ENCODE measurements at places on chromosomes 13 and 19. TPM values are rescaled to one million over a fixed set of nuclear protein-coding genes. Genes with fewer than 3 reads are reported as not detected.

DNA sequence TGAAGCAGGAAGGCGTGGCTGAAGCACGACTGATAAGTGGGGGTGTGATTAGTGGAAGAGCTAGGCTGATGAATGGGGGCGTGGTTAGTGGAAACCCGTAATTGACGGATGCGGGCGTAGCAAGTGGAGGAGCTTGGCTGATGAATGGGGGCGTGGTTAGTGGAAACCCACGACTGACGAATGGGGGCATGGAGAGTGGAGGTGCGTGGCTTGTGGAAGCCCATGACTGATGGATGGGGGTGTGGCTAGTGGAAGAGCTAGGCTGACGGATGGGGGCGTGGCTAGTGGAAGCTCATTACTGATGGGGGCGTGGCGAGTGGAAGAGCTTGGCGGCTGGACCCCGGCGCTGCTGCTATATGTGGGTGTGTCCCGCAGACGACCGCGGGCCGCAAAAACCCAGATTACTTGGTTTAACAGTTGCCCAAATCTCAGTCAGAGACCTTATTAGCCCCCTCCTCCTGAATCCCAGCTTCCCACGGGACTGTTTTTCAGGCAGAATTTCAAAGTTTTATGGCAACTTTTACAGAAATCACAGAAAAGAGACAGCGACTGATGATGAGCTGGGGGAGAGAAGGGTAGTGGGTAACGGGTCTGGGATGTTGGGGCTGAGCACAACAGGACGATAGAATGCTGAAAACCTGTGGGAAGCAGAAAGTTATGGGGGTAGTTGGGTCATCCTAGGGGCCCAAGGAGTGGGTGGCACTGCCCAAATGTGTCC lies 9.0 kb upstream of the MEIS3 start:
- peak; percentile 96 for DNase-seq

DNA sequence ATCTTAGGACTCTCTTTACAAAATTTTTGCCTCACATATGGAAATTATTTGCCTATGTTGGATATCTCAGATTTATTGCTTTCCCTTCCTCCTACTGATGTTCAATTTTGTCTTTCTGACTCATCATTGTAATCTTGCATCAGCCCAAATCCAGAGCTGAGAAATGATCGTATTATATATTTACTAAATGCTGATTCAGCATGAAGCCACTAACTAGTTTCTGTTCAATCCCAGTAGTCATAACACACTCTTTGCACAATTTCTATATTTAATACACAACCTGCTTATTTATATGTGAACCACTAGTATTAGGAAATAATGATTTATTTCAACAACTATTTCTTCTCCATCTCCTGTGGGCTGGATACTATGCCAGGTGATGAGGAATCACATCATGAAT lies 161.1 kb upstream of the PCDH17 start:
- DNase-seq, result no peak

DNA sequence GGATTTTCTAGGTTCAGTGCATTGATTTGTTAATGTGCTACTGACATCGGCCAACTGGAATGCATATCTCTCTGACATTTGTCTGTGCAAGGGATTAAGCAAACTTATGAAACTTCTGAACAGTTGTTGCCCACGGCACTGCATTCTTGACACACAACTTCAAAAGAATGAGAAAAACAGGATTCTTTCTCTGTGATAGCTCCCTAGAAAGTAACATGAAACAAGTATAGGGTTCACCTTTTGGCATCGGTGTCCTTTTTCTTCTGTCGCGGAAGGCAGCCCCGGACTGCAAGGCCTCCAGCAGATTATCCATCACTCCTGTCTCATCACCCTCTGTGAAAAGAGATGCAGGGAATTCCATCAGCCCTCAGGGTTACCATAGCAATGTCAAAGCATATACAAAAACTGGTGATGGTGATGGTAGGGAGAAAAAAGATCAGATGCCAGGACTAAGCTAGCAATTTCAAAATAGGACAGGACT lies 389.2 kb downstream of the DIAPH3 start:
- DNase-seq, result peak; percentile 54

- no peak for DNase-seq
These were observed 81.3 kb downstream of the LHFPL6 start for GRCh38 chr13:39521701-39522100.

GRCh38 chr13:40781717-40782116 lies 7.7 kb upstream of the SLC25A15 start:
- DNase-seq, result no peak

DNA sequence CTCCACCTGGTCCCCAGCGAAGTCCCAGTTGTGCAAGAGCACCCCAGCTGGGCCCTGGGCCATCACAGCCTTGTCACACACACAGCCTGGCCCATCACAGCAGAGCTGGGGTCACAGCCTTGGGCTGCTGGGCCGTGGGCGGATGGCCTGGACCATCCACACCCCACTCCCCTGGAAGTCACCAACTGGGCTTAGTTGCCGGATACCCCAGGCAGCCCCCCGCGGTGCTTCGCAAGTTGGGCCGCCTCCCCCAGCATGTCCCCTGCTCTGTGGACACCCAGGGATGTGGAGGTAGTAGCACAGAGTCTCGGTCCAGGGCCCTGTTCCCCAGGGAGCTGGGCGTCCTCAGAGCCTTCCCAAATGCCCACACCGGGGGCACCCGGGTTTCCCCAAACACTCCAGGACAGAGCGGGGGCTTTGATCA lies 4.5 kb upstream of the ZNF554 start:
- no peak for DNase-seq

DNA sequence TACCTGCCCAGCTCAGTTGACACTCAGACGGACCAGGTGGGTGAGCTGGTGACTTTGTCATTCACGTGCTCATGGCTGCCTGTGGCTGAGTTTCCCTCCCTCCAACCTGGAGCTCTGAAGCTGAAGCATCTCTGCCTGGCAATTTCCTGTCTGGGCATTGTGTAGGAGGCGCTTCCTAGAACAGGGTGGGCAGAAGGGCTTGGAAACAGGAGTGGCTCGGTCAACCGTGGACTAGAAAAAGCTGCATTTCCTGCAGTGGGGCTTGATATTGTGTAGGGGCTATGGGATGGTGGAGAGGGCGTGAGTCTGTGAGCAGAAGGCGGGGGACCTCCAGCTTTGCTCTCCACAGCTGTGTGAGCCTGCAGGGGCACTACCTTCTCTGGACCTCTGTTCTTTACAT lies 278.3 kb downstream of the TEX29 start:
- DNase-seq, result no peak

DNA sequence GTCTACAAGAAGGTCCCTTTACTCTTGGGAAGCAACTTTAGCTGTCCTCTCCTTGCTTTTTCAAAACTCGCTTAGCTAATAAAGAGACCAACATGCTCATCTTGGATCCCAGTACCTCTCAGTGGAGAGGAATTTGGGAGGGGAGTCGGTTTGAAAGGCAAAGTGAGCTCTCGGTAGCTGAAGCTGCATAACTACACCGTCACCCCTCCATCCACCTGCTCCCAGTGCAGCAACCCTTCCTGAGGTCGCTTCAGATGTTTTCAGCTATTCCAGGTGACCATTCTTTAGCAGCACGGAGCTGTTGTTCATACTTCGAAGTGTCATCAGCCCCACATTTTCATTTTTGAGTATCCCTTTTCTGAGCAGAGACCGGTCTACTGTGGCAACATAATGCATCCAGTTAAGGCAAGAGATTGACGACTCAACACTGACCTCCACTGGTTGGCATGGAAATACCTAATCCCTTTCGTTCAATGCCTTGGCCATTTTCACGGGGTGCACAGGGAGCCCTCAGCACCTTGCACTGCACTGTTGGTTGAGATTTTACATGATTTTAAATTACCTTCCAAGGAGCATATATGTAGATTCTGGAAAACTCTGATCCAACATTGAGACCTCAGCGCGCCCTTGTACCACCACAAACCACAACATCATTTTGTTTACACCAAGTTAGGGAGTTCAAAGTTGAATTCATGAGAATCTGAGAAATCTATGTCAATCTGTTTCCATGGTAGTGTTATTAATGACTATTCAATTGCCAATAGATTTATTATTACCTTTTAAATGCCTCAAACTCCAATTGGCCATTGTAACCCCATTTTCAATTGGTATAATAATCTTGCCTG lies 42.2 kb downstream of the DLEU7 start:
- DNase-seq, result peak; percentile 58

- DNase-seq, result no peak
These were observed 149.7 kb downstream of the KATNAL1 start for GRCh38 chr13:30157616-30157993.

- DNase-seq, result no peak
These were observed 4.0 kb upstream of the MCF2L start for GRCh38 chr13:112964971-112965492.

GRCh38 chr13:32267836-32268439 lies 47.2 kb downstream of the ZAR1L start:
- DNase-seq, result peak; percentile 58

DNA sequence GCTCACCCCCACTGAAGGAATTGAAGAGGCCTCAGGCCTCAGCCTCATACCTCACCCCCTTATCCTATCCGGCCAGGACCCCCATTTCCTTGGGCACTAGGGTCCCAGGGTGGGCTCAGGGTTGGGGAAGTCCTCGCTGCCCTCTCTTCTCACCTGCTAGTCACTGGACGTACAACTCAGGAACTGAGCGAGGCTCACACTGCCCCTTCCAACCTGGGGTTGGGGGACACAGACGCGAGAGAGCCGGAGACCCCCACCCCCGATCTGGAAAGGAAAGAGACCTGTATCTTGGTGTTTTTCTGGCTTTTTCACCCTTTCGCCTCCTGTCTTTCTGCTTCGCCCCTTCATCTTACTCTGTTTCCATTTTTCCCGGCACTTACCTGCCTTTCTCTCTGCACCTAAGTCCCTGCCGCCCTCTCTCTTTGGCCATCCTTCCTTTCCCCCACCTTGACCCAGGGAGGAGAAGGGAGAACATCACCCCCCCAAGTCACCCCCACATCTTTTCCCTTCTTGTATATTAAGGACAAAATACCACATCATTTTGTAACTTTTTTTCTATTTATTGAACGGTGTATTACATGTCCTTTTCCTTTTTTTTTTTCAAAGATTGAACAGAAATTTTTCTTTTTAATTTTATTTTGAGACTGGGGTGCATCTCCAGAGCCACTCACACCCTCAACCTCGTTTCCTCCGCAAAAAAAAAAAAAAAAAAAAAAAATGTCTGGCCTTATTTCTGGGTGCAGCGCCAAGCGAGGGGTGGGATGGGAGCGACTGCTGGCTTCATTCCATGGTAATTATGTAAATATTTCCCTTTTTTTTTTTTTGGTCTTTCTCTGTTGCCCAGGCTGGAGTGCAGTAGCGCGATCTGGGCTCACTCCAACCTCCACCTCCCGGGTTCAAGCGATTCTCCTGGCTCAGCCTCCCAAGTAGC lies 36.6 kb downstream of the ZSWIM4 start:
- DNase-seq, result peak; percentile 54

GPATCH1 gene
- total RNA-seq, result 7.3 TPM

PEAK3 gene
- total RNA-seq, result not detected

DKKL1 gene
- not detected for total RNA-seq

ATXN8OS gene
- not detected for total RNA-seq

GFY gene
- total RNA-seq, result not detected

GPI gene
- 131 TPM for total RNA-seq

All from mammary epithelial cell (primary cell).